ENCODE measurements at places on chromosomes 11 and 22.

GRCh38 chr22:36452250-36452977 is 29.0 kb downstream of the TXN2 start:
- no peaks in the 10 kb centered on the region for H3K27me3 ChIP-seq
- H3K36me3 ChIP-seq = no peaks in the 10 kb centered on the region
- DNase-seq = no peak
- peak overlapping the region; percentile 54 for H3K4me3 ChIP-seq
- peak overlapping the region; percentile 97 for H3K27ac ChIP-seq

- no peak for DNase-seq
- H3K27ac ChIP-seq = no peak overlapping the region
- no peaks in the 10 kb centered on the region for H3K4me1 ChIP-seq
- no peaks in the 10 kb centered on the region for H3K36me3 ChIP-seq
These were observed 19.6 kb upstream of the MN1 start for GRCh38 chr22:27820896-27821866.

DNA sequence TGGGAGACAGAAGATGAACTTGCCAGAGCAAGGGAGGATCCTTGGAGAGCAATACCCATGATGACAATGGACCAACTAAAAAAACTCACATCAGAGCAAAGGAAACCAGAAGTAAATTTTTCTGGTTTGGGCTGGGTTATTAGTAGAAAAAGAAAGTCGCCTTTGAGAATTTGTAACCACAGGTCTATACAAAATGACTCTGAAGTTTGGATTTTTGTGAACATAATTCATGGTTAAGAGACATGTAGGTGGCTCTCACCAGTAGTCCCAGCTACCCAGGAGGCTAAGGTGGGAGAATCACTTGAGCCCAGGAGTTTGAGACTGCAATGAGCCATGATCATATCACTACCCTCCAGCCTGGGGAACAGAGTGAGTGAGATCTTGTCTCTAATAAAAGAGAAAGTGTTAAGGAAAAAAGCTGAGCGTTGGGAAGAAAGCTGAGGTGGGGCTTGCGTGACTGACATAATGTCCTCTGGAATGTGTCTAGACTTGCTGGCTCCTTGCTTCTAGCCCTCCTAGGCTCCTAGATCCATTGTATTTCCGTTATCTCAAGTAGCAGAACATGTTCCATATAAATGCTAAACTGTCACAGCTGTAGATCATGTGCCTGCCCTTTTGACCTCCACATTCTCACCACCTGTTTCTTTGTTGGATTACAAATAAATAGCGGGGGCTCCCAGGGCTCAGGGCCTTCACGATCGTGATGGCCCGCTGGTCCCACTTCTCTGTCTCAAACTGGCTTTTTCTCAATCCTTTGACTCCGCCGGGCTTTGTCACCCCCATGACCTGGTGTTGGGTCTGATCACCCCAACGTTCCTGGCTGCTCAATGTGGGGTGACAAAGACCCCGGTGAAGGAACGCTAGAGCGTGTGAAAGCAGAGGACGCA is 56.2 kb upstream of the SC5D start:
- peaks cover 13% of the 10 kb centered on the region for H3K27me3 ChIP-seq
- H3K4me1 ChIP-seq = peaks cover 30% of the 10 kb centered on the region
- H3K36me3 ChIP-seq = no peaks in the 10 kb centered on the region
- no peak overlapping the region for H3K4me3 ChIP-seq
- H3K27ac ChIP-seq = no peak overlapping the region

GRCh38 chr11:129331217-129331616 is 44.4 kb upstream of the BARX2 start:
- no peaks in the 10 kb centered on the region for H3K36me3 ChIP-seq
- no peak for DNase-seq
- no peaks in the 10 kb centered on the region for H3K27me3 ChIP-seq
- no peak overlapping the region for H3K27ac ChIP-seq
- H3K4me3 ChIP-seq = no peak overlapping the region
